ENCODE measurements at places on chromosomes 12 and 14.
A peak's percentile ranks its signal among the peaks of the same experiment; 100 is the strongest.

DNA sequence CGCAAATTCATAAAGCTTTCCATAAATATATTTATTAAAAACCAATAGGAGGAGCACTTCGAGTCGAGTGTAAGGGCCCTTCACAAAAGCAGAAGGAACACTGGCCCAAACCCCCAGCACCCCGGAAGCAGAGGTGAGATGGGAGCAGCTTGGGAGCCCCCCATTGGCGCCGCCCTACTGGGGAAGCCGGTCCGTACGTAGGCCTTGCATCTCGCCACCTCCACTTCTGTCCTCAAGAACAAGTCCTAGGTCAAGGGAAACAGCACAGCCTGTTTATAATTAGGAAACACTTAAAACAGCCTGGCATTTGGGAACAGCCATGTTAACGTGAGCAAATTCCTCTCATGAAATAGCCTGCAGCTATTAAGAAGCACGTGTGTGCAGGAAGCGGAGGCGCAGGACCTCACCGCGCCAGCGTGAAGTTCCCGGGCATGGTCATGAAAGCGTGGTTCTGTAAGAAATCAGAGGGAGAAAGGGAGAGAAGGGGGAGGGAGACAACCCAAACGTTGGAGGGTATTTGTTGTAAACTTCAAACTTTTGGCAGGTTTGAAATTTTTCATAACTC is 7.7 kb downstream of the ANKRD9 start:
- DNase-seq: no peak

DNA sequence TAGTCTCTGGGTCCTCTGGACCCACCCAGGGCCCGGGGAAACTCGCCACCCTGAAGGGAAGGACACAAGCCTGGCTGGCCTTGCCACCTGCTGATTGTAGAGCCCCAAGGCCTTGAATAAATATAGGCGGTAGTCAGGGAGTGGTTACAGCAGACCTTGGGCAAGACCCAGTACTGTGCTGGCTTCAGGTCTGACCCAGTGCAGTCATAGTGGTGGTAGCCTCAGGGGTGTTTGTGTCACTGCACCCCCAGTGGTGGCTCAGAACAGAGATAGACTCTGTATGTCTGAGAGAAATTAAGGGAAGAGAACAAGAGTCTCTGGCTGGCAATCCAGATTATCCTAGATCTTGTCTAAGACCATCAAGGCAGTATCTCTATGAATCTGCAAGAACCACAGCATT is 63.5 kb downstream of the MAPKAPK5 start:
- no peak for DNase-seq

DNA sequence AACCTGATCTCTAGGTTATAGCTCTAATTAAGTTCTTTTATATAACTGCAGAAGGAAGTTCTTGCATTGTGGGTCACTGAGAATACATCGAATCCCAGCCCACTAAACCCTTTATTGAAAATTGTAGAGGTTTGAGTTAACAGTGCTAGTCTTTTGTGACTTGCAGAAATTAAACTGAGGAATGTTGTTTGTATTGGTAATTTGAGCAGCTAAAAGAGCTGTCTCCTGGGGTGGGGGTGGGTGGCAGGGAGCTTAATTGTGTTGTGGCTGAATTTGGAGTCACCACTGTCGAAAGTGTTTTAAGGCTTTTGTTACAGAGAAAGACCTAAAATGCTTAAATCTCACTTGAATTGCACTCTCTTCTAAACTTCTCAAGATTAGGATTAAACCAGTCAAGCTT is 3.2 kb upstream of the COX8C start:
- no peak for DNase-seq

DNA sequence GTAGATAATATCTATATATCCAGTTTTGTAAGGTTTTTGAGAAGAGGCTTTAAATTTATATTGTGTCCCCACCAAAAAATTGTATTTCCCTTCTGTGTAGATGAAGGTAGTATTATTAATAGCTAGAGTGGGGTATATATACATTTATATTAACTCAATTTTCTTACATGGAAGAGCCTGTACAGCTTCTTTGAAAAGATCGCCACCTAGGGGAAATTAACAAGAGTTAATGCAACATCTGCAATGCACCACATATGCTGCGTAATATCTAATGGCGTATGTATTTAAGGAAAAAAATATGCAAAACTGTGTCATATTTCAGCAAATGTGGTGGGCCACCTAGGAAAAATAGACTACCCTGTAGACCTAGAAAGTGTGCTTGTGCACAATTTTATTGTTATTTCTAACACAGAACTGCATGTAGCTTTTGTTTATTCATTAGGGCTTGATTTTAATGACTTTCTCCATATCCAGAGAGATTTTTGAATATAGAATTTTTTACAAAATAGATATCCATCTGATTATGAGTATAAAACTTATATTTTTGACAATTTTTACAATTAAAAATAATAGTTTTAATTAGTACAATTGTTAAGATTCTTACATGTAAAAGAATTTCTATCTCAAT is 14.0 kb downstream of the CCER1 start:
- DNase-seq: peak; percentile 21

DNA sequence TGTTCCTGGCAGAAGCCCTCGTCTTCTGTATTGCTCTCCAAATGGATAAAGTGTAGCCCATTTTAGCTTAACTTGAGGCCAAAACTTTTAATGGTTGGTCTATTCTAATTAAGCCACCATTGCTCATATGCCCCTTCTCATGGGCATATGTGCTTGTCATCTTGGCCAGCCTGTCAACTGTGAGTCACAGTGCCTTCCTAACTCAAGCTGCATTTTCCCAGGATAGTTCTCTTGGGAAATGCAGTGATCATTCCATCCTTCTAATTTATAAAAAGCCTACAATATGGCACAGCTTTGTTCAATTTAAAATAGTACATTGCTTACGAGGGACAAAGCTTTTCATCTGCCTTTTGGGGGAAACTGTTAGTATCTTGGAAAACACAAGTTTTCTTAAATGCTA is 6.6 kb downstream of the PTHLH start:
- no peak for DNase-seq

- no peak for DNase-seq
Measured at GRCh38 chr14:59455411-59455810, 9.8 kb downstream of the GPR135 start.

DNA sequence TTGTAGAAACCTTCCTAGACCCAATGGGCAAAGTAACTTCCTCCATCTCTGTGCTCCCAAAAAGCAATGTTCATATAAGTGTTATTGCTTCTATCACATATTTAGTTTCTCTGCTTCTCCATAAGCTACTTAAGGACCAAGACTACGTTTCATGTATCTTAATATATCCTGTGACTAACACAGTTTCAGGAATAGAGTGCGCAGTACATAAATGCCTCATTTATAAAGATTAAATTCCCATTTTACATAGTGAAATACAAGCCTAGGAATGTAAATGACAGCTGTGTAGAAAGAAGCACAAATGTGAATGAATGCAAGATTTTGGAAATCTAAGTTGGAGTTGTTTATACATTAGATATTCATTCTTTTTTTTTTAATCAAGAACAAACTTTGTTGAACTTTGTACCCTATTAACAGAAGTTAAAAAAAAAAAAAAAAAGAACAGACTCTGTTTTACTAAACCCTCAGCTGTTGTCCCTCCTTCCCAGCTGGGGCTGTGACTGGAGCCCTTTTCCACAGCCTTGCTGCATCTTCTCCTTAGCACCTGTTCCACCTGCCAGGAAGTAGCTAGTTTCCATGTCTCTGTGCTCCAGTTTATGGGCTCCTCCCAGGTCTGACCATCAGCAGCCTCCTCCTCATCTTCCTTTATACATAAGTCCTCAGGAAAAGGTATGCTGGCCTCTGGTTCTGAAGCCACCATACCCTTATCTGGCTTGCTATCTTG is 7.0 kb upstream of the METTL17 start:
- DNase-seq: no peak

DNA sequence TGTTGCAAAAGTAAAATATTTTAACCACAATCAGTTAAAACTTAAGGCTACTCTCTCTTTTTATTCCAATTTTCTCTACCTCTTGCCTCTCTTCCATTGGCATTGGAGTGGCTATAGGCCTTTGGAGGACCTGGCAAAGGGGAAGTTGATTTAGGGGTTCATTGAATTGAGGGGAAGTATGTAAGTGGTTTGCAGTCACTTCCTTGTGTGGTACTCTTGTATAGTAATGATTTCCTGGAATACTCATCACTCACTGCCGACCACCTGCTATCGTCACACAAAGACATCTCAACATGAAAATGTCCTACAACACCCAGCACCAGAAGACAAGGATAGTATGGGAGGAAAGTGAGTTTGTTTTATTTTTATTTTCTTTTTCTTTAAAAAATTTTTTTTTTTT is 45.7 kb upstream of the CPM start:
- DNase-seq: no peak

- DNase-seq: no peak
Measured at GRCh38 chr14:24316597-24316950, 5.3 kb downstream of the LTB4R start.

DNA sequence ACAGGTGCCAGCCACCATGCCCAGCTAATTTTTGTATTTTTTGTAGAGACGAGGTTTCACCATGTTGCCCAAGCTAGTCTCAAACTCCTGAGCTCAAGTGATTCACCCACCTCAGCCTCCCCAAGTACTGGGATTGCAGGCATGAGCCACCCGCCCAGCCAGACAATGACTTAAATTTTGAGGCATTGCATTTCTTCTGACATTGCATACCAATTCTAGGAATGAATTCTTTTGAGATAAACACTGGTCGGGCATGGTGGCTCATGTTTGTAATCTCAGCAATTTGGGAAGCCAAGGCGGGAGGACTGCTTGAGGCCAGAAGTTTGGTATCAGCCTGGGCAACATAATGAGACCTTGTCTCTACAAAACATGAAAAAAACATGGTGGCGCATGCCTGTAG is 2.5 kb upstream of the CELA1 start:
- no peak for DNase-seq

GRCh38 chr14:54364555-54365415 is 32.0 kb upstream of the CDKN3 start:
- no peak for DNase-seq

GRCh38 chr14:55936691-55937090 is 181.5 kb upstream of the PELI2 start:
- DNase-seq: no peak

Data from GM13977 (cell line).